IMR-90 (cell line): ENCODE measurements at places on chromosomes 6 and 20. TPM values are rescaled to one million over a fixed set of nuclear protein-coding genes. Genes with fewer than 3 reads are reported as not detected.

GRCh38 chr20:54266844-54267243 is 59.0 kb downstream of the PFDN4 start:
- H3K27ac ChIP-seq: no peak overlapping the region
- no peak for DNase-seq
- no peak overlapping the region for H3K4me3 ChIP-seq
- no peaks in the 10 kb centered on the region for H3K4me1 ChIP-seq

GRCh38 chr6:88290411-88290810 is 124.3 kb upstream of the CNR1 start:
- no peaks in the 10 kb centered on the region for H3K27me3 ChIP-seq
- no peak overlapping the region for H3K4me3 ChIP-seq
- no peak for DNase-seq
- H3K27ac ChIP-seq: no peak overlapping the region
- no peaks in the 10 kb centered on the region for H3K4me1 ChIP-seq
- no peaks in the 10 kb centered on the region for H3K36me3 ChIP-seq

DNA sequence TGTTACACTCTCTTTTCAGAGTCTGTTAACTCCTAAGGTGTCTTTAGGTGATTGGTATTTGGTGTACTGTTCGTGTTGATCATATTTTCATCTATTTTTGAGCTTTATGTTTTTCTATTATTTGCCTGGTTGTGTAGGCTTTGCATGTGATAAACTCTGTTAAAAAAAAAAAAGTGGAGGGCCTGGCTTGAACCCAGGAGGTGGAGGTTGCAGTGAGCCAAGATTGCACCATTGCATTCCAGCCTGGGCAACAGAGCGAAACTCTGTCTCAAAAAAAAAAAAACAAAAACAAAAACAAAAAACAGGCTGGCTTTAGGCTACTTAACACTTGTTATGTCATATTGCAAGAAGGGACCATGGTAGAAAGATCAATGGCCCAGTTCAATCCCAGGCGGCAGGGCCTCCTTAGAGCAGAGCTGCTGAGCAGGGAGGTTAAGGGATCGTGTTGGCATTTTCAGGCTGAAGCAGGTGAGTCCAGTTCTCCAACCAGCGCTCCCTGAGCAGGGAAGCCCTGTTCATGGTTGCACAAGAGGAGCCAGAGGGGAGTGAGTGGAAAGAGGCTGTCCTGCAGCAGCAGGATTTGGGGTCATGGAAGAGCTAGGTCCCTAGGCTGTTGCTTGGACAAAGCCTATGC is 8.5 kb downstream of the PYGB start:
- H3K27me3 ChIP-seq: no peaks in the 10 kb centered on the region
- peaks cover 28% of the 10 kb centered on the region for H3K36me3 ChIP-seq
- no peak overlapping the region for H3K4me3 ChIP-seq
- H3K4me1 ChIP-seq: peaks cover 8% of the 10 kb centered on the region

GRCh38 chr20:57389695-57390603 is 1.2 kb upstream of the RBM38 start:
- H3K27me3 ChIP-seq: no peaks in the 10 kb centered on the region
- H3K4me3 ChIP-seq: no peak overlapping the region
- peaks cover 6% of the 10 kb centered on the region for H3K4me1 ChIP-seq
- peaks cover 10% of the 10 kb centered on the region for H3K36me3 ChIP-seq
- no peak for DNase-seq

- H3K36me3 ChIP-seq: no peaks in the 10 kb centered on the region
- peak; percentile 84 for DNase-seq
- H3K27me3 ChIP-seq: no peaks in the 10 kb centered on the region
- H3K27ac ChIP-seq: no peak overlapping the region
- H3K4me1 ChIP-seq: peaks cover 6% of the 10 kb centered on the region
Measured at GRCh38 chr6:113825781-113826180, 31.4 kb upstream of the MARCKS start.

DNA sequence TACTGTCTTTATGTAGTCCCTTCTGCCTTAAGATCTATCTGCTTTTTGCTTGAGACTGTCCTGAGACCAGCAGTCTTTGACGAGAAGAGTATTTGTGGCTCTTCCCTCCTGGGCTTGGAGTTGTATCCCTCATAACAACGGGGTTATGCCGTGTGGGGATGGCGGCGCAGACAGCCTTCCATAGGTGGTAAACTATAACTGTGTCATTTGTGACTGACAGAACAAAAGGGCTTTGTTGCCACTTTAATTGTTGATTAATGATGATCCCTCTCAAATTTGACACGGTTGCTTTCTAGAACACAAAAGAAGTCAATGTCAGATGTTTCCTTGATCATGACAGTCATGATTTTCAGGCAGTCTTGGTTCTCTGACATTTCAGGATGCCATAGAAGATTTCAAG is 196.6 kb downstream of the JARID2 start:
- peaks cover 19% of the 10 kb centered on the region for H3K4me1 ChIP-seq
- no peaks in the 10 kb centered on the region for H3K27me3 ChIP-seq
- H3K27ac ChIP-seq: no peak overlapping the region
- no peak for DNase-seq

- H3K27me3 ChIP-seq: no peaks in the 10 kb centered on the region
- no peak overlapping the region for H3K27ac ChIP-seq
- H3K36me3 ChIP-seq: no peaks in the 10 kb centered on the region
- H3K4me1 ChIP-seq: peaks cover 4% of the 10 kb centered on the region; the same call in 1 of the 2 replicates
- no peak for DNase-seq
Measured at GRCh38 chr6:134797400-134798113, 152.3 kb downstream of the ALDH8A1 start.

DNA sequence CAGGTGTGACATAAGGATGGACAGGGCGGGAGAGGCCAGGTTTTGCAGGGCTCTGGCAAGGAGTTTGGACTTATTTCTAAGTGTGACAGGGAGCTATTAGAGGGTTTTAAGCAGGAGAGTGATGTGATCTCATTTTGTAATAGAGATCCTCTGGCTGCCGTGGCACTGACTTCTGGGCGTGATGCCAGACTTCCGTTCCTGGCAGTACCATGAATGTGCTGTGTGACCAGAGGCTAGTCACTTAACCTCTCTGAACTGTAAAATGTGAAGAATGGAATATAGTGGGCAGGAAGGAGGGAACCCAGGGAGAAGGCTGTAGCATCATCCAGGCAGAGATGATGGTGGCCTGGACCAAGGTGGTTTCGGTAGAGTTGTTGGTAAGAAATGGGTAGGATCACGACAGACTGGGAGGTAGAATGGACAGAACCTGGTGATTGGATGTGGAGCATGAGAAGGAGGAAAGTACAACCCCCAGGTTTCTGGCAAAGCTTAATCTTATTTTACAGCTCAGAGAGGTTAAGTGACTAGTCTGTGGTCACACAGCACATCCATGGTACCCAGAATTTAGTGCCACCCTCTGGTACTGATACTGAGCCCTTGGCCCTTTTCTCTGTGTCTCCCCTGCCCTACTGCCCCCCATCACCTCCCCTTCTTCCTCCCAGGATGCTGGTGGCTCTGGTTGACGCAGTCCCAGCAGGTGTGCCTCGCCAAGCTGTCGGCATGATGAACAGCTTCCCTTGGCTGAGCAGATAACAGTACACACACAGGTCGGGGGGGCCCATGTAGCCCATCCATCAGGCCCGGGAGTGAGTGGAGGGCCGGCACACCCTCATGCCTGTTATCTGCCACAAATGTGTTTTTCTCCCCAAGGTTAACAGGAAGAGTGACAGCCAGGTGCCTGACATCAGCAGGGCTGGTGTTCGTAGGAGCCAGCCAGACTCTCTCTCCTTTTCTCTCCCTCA is 52.9 kb upstream of the CTNNBL1 start:
- no peaks in the 10 kb centered on the region for H3K36me3 ChIP-seq
- DNase-seq: no peak
- no peak overlapping the region for H3K27ac ChIP-seq
- H3K4me3 ChIP-seq: no peak overlapping the region

DNA sequence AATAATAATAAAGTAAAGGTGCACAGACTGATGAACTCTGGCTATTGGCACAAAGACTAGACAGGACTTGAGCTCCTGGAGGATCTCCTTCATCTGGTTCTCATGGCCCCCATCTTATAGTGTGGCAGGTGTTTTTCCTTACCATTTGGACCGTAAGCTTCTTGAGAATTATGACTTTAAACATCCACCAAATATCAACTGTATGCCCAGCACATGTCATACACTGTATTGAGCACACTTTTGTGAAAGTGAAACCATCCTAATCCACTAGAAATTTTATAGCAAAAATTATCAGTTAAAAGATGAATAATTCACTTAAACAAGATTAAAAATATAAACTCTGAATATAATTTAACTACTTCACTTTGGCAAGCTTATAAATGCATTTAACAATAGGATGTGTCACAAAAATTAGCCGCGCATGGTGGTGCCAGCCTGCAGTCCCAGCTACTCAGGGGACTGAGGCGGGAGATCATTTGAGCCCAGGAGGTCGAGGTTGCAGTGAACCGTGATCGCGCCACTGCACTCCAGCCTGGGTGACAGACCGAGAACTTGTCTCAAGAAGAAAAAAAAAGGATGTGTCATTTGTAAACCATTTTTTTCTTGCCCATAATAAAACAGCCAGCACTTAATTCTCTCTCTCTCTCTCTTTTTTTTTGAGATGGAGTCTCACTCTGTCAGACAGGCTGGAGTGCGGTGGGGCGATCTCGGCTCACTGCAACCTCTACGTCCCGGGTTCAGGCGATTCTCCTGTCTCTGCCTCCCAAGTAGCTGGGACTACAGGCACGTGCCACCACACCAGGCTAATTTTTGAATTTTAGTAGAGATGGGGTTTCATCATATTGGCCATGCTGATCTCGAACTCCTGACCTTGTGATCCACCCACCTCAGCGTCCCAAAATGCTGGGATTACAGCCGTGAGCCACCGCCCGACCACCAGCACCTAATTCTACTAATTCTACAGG is 9.1 kb downstream of the HIVEP2 start:
- DNase-seq: no peak
- peaks cover 6% of the 10 kb centered on the region for H3K4me1 ChIP-seq

GRCh38 chr6:10655508-10656055 is 38.8 kb downstream of the C6orf52 start:
- no peaks in the 10 kb centered on the region for H3K36me3 ChIP-seq
- H3K27me3 ChIP-seq: no peaks in the 10 kb centered on the region; the same call in 1 of the 2 replicates
- no peak for DNase-seq
- H3K27ac ChIP-seq: no peak overlapping the region
- no peak overlapping the region for H3K4me3 ChIP-seq

PCK1 gene
- not detected in 2 replicates for total RNA-seq

CLDN20 gene
- not detected in 2 replicates for total RNA-seq
